GM12892 (cell line): ENCODE measurements at places on chromosomes 13 and 19.
A peak's percentile ranks its signal among the peaks of the same experiment; 100 is the strongest.

GRCh38 chr19:6533746-6534418, 3.1 kb downstream of the TNFSF9 start:
- DNase-seq = no peak

DNA sequence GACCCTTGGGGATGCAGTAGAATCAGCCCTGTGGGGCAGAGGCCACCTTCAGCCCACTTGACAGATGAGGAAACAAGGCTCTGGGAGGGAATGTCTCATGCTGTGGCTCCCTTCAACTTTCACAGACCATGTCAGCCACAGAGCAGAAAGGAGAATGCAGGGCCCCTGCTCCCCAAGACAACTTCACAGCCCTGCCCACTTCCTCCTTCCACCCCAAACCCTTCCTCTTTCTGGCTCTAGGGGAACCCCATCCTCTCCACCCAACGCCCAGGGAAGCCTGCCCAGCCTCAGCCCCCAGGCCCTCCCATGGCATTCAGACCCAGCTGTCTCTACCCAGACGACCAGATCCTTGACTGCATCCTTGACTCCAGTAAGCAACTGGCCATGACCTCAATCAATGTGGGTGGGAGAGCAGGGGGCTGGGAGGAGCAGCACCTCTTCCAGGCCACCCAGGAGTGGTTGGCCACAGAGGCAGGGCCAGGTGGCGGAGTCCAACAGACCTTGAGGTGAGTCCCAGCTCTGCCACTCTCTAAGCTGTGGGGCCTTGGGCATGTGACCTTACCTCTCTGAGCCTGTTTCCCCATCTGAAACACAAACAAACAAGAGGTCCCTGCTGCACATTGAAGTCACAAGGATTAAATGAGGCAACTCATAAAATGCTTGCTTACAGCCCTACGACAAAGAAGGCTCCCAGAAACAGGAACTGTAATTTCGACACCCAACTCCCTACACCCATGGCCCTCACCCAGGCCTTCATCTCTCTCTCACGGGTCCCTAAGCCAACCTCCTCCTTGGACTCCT, 15.8 kb downstream of the DEDD2 start:
- DNase-seq = peak; percentile 80

DNA sequence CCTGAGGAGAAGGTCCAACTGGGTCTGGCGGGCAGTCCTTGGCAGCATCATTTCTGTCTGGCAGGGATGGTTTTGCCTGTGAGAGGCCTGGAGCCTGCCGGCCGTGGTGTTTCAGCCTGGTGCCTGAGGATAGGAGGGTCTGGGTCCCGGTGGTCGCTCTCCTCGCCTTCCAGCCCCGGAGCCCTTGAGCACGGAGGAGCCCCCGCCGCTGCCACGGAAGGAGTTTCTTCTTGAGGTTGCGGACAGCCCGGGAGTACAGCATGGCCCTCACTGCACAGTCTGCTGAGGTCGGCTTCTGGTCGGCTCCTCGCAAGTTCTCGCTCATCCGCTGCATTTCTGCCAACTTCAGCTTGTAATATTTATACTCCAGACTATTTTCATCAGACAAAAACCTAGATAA, 23.4 kb downstream of the SUGP2 start:
- no peak for DNase-seq

DNA sequence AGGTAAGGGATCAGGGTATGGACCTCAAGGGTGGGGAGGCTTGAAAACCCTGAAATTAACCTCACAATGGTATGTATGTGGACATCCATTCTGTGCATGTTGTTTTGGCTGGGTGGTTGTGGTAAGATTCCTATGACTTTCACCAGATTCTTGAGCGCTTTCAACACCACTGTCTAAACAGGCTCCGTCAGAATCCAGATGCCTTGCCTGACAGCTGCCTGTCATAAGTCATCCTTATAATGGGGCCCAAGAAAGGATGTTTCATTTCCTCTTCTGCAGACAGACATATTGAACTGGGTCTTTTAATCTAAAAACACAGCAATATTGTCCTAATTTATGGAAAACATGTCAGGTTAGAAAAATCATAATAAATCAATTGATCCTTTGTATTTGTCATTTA, 41.3 kb downstream of the ALOX5AP start:
- no peak for DNase-seq

DNA sequence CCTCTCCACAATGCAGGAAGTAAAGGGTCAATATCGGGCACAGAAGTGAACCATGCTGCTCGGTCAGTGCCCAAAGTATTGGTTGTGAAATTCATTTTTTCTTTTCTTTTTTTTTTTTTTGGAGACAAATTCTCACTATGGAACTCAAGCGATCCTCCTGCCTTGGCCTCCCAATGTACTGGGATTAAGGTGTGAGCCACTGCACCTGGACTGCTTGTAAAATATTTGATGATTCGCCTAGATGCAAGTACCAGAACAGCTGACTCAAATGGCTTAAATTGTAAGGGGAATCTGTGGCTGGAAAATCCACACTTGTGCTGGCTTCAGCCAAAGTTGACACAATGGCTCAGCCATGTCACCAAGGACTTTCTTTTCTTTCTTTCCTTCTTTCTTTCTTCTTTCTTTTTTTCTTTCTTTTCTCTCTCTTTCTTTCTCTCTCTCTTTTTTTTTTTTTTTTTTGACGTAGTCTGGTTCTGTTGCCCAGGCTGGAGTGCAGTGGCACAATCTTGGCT, 43.7 kb downstream of the NUMBL start:
- no peak for DNase-seq

DNA sequence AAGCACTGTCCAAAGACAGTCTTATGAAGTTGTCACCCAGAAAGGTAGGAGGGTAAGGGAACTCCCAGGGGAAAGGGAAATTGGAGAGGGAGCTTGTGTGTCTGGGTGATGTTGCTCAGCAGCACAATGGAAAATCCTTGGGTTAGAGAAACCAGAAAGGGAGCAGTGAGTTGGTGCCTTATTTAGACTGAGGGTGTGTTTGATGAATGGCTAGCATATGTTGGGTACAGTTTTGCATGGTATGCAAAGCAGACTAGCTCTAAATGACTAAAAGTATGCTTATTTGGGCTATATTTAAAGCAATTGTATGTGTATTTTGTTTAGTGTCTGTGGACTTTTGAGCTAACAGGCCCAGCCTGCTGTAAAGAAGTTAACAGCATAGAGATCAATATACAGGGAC, 2884.6 kb upstream of the PCDH20 start:
- no peak for DNase-seq

DNA sequence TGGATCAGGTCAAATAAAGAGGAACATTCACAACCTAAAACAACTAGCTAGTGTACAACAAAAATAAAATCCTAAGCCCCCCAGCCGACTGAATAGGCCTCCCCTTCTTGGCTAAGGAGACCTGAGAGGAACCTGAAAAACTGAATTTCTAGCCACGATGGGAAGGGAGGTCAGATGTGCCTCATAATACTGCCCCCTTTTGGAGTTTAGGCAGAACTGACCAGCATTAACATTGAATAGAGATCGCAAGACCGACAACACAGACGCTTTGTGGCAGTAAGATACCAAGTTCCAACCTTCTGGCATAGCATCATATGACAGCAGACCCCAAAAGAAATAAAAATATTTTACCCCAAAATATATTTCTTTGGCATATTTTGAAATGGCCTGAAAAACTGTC, 15.9 kb downstream of the CBY2 start:
- no peak for DNase-seq

DNA sequence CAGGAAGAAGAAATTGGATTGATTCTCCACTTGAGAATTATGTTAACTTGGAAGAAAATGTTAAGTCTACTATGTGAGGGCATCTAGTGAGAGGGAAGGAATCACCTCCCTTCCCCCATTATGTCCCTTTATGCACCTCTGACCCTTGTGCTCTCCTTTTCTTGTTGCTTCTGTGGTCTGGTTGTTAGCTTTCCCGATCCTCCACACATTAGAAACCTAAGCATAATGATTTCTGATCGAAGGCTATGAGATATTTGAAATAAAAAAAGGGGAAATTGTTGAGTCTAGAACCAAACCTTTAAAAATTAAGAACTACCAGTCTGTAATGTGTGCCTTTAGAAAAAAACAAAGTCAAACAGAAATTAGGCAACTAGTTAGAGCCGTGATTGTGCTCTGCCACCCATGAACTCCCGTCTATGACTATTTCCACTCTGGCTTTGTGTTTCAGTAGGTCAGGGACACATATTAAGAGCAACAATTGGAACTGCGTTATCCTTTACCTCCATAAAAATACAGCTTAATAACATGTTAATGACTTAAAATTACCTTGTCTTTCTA, 463 bp upstream of the GPC6 start:
- no peak for DNase-seq

DNA sequence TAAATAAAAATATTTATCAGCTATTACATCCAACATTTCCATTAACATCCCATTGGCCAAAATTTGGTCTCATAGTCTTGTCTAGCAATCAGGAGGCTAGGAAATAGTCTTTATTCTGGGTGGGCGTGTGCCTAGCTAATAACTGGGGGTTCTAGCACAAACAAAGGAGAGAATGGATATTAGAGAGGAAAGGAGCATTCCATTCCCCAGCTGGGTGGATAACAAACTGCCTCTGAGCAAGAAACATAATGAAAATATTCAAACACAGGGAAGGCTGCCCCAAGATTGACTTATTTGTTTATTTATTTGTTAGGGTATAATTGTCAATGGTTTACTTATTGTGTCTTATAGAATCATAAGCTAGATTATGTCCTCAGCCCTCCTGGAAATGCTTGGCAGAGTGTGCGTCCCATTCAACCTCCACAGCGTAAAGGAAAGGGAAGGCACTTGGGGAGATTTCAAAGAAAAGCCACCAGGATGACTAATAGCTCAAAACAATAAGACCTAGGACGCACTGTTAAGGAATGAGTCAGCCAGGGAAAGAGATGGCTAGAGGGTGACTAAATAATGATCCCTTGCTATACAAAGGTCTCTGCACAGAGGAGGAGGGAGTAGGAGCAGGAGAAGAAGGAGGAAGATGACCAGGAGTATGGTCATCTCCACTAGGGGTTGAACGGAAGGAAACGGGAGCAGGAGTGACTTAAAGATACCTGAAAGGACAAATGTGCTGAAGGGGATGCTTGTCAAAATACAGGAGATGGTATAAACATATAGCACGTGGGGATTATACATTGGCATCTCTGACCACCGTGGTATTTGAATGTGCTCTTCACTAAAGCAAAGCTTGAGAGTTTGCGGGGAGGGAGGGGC, 23.5 kb upstream of the USP12 start:
- no peak for DNase-seq

DNA sequence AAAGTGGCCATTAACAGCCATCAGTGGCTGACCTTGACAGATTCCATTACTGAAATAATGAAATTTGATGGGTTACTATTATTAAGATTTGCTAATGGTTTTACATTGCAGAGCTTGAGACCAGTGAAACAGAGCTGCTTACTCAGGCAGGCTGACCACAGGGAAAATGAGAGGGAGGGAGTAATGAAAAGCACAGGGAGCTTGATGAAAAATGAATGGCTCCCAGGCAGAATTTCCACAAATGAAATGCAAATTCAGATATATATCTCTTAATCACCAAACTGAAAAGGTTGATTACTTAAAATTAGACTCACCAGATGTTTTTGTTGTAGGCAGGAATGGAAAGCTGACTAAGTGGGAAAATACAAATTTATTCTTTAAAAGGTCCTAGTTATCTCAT, 36.1 kb downstream of the HTR2A start:
- DNase-seq = no peak

DNA sequence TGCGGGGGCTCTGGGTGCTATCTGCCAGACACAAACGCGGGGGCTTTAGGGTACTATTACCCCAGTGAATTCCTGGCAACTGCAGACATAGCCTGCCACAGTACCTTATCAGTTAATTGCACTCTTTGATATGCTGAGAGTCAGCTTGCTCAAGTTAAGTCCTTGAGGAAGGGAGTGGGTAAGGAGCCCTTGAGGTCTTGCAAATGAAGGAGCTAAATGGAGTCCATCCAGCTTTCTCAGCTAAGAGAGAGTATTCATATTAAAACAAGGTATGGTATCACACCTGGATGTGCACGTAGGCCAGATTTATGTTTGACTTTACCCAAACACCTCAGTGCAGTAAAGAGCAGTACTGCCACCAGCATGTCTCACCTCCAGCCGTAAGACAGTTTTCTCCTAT, 11.5 kb upstream of the ZNF606 start:
- DNase-seq = no peak

DNA sequence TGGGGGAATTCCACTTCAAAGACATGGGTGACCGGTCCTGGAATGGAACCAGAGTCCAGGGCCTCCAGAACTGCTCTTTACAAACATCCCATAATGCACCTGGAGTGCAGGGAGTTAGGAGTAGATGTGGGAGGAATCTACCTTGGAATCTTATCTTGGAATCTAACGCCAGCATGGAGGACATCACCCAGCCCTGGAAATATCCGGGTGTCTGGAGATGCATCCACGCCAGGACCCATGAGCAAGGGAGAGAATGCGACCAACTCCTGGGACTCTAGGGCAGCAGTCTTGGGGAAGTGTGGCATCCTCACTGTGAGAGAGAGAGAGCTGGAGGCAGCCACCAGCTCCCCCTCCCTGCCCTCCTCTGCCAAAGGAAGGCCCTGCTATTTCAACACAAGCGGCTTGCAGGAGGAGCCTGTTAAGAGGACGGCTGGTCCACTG, 211.8 kb downstream of the UQCRFS1 start:
- no peak for DNase-seq

DNA sequence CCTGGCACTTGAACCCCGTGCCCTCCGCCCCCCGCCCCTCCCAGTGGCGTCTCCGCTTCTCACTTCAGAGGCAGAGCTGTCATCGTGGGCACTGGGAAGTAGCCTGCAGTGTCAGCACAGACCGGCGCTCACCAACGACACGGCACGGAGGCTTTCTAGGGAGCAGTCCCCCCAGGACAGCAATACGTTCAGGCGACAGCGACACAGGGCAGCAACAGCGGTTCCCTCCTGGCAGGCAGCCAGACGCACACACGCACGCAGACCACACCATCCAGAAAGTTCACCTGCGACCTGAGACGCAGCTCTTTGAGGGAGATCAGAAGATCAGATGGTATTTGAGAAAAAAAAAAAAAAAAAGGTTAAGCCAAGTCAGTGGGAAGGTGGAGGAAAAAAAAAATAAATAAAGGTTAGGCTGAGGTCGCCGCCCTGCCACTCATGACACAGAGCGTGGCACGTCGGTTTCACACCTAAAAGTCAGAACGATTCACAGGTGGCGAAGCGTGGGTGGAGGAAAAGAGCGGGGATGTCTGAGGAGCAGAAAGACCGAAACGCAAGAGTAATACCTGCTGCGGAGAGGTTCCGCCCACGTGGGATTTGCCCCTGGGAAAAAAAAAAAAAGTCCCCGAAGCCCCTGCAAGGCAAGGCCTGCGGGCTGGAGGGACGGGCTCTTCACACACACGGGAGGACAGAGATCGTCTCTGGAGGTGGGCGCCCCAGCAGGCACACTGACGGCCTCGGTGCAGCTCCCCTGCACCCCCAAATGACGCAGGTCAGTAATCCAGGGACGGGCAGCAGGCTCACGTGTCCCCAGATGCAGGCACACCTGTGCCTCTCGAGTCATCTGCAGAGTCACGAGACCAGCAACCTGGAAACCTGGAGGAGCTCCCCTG, 94.5 kb downstream of the GNG7 start:
- DNase-seq = no peak

- DNase-seq = no peak
Measured at GRCh38 chr19:2546128-2547032, 70.5 kb downstream of the GADD45B start.

GRCh38 chr19:14404312-14404711, 14.8 kb downstream of the DDX39A start:
- DNase-seq = no peak

GRCh38 chr13:27919934-27920676, at the start of gene PDX1:
Gene PDX1, plus strand, starts transcription at chr13:27920000. Its CDS starts 139 bp downstream, at chr13:27920139.
- DNase-seq = peak; percentile 42
